Stimulated activated CD8-positive, alpha-beta memory T cell treated with anti-CD3 and anti-CD28 coated beads, Interleukin-7, amount 100 ng/mL, for 1 hour (primary cell): ENCODE measurements at places on chromosomes 7 and 10.

GRCh38 chr7:20797462-20798080 lies 10.9 kb upstream of the SP8 start:
- no peak for DNase-seq

GRCh38 chr10:43238462-43238861 lies 28.4 kb downstream of the RASGEF1A start:
- DNase-seq, result no peak

DNA sequence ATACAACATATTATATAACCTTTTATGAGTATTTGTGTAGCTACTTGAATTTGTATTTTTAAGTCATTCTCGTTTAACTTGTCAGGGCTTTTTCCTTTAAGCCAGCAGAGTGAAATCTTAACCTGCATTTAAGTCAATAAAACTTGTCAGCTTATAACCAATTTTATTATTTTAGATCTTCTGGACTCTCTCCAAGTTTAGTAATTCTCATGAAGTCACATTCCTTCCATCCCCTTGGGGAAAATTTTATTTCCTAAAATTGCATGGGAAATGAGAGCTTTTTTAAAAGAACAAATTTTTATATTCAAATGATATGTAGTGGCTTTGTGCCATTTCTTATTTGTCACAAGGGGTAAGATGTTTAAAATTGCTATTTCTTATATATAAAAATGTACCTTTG lies 74.0 kb downstream of the SEPTIN7 start:
- DNase-seq, result no peak

DNA sequence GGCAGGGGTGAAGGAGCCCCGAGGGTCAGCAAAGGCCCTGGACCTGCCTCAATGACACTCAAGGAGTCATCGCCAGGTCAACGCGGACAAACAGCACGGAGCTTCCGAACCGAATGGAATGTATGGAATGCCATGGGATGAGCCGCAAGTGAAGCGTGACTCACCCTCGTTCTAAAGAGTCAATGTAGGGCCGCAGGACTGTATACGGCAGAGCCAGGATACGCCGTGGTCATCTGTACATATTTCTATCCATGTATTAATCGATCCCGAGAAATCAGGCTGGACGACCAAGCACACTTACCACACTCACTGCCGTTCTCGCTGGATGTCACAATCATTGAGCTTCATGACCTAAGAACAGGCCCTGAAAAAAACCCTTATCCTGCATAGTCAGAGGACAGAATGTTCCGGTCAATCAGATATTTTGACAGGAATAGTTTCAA lies 4.3 kb downstream of the SNX8 start:
- no peak for DNase-seq

DNA sequence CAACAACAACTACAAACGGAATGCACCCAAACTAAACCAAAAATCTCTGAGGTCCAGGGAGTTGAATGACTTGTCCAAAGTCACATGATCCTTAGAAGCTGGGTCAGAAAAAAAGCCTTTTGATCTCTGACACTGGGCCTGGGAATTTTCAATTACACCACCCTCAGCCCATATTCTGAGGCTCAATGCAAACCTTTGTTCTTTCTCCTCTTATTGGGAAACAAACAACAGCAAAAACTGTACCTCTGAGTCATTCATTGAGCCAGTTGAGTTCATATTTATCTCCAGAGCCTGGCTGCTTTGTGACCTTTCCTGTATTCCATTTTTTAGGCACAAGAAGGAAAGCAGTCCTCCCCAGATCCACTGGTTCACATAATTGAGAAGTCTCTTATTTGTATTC lies 51.2 kb upstream of the SORCS1 start:
- no peak for DNase-seq

DNA sequence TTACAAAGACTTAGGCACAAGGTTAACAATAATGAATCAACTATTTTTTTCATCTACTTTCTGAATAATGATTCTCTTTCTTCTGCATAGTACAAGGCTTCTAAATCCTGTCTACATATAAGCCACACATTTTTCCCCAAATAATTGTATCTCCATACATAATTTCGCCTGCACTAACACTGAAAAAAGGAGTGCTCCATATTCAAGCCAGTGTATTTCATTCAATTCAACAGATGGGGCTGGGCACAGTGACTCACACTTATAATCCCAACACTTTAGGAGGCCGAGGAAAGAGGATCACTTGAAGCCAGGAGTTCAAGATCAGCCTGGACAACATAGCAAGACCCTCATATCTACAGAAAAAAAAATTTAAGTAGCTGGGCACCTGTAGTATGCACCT lies 86.0 kb upstream of the ZNF800 start:
- no peak for DNase-seq

GRCh38 chr10:124977648-124978375 lies 35.9 kb downstream of the ZRANB1 start:
- DNase-seq, result no peak
